ENCODE measurements at places on chromosomes 1 and 21.

DNA sequence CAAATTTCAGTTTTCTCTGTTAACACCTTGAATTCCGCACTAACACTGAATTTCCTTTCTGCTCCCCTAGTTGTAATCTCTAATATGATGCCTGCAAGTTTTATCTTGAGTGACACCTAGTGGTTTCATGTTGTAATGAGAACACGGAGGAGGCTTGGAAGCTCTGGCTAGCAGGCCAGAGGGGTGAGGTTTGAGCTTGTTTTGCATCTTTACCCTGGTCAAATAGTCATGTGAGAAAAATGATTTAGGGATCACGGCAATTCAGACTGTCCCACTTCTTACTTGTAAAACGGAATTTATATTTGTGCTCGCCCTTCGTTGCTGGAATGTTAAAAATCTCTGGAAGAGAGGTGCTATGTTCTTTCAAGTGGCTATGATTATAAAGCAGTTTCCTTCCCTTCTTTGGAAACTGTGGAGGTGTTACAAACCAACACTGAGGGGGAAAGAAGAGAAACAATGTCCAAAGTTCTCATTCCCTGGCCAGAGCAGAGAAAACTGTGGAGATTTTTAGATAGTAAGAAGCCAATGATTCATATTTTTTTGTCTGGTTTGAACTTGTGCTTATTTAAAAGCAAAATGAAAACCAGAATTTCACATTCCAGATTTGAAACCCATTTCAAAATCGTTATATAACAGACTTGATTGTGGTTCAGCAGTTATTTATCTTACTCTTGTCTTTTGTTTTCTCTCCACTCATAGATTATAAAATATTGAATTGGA, 5.3 kb upstream of the MROH9 start:
- peak; percentile 73 for DNase-seq

DNA sequence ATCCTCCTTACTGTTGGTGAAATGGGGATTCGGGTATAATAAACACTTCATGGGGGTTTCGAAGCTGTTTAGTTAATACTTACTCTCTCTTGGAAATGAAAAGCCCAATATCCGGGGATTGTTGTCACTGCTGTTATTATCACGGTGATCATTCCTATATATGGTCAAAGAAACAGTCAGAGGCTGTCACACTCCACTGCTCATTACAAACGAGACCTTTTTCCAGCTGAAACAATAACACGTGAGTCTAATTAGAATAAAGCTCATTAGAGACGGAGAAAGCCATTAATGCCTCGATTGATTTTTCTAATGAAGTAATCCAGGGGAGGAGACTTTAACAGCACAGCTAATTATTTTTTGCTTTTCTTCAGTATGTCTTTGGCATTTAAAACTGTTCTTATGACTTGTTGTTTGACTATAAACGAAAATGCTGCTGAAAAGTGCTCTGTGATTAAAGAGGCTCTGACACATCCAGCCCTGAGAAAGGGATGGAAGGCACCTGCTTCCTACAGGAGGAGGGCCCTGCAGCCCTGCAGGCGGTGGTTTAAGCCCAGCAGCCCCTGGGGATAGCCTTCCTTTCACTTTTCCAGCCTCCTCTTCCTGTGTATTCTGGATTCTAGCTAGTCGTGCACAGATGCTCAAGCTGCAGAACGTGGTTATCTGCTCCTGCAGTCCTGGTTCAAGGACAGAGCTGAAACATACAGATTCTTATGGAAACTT, 143.6 kb downstream of the EDEM3 start:
- DNase-seq: no peak

DNA sequence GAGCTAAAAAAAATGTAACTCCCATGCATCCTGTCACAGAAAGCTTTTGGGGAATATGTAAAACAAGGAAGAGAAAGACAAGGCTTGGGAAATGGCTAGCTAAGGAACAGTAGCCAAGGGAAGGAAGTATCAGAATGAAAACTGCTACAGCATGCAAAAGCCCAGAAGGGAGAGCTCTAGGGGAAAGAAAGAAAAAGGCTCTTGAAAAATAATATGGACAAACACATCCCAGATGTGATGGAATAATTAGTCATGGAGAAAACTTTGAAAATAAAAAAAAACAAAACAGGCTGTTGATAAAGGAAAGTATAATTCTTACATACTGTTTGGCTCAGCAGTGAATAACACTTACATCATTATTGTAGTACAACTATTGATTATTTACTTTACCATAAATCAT, 47.9 kb upstream of the VCAM1 start:
- DNase-seq: no peak

DNA sequence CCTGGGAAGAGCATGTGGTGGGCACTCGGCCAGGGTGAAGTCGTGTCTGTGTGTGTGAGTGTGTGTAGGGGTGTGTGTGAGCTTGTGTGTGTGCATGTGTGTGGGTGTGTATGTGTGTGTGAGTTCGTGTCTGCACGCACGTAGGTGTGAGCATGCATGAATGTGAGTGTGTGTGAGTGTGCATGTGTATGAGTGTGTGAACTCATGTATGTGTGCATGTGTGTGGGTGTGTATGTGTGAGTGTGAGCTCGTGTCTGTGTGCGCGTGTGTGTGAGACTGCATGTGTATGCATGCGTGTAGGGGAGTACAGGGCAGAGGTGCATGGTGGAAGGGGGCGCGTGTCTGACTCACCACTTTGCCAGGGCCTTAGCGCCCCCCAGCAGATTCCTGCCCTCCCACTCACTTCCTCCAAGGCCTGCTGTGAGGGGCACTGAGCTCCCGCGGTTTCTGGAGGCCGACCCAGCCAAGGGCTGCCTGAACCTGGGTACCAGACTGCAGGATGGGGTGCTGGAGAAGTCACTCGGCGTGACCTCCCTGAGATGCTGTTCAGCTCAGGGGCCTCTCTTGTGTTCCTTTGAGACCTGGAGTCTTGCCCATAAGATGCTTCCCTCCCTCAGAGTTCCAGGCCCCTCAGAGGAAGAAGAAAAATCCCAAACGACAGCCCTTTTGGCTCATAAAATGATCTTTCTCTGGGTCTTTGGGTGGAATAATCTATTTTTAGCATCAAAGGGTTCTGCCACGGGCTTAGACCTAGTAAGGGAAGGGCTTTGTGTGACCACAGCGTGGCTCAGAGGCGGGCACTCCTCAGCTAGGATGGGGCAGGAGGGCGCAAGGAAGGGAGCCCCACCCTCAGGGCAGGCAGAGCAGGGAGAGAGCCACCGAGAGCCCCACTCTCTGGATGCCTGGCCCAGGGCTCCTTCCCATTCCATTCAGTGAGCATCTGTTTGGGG, 41.1 kb upstream of the RUNX3 start:
- no peak for DNase-seq

- DNase-seq: peak; percentile 3
Measured at GRCh38 chr21:30058928-30059327, 107.7 kb downstream of the CLDN17 start.

- peak; percentile 30 for DNase-seq
Measured at GRCh38 chr21:34836103-34836932, 167.5 kb downstream of the CLIC6 start.

DNA sequence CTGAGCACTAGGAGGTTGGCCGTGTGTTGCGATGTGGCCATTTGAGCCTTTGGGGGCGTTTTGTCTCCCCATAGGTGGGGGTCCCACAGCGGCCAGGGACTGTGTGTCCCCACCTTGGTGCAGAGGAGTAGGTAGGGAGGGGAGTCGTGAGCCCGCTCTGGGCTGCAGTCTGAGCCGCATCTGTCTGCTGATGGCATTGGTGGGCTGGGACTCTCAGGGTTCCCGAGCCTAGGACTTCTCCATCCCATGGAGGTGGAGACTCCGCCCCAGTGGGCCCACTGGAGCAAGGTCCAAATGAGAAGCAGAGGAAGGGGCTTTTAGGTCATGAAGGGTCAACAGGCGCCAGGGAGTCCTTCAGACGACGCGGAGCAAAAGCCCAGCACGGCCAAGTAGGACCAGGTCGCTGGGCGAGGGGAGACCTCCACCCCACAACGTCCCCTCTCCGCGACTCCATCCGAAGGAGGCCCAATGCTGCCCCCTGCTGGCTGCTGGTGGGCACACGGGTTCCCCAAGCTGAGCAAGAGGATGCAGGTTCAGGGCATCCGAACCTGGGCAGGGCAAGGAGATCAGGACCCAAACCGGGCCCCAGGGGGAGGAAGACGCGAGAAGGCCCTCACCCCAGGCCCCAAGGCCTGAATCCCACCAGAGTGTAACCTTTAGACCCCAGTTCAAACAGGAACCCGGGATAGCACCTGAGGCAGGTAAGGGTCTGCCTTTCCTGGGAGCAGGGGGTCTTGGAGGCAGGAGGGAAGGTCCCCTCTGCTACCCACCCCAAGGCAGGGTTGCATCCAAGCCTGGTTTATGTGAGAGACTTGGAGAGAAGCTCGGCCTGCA, 14.9 kb downstream of the TTC34 start:
- peak; percentile 69 for DNase-seq

- peak; percentile 20 for DNase-seq
Measured at GRCh38 chr1:197021716-197022115, 44.4 kb downstream of the CFHR5 start.

DNA sequence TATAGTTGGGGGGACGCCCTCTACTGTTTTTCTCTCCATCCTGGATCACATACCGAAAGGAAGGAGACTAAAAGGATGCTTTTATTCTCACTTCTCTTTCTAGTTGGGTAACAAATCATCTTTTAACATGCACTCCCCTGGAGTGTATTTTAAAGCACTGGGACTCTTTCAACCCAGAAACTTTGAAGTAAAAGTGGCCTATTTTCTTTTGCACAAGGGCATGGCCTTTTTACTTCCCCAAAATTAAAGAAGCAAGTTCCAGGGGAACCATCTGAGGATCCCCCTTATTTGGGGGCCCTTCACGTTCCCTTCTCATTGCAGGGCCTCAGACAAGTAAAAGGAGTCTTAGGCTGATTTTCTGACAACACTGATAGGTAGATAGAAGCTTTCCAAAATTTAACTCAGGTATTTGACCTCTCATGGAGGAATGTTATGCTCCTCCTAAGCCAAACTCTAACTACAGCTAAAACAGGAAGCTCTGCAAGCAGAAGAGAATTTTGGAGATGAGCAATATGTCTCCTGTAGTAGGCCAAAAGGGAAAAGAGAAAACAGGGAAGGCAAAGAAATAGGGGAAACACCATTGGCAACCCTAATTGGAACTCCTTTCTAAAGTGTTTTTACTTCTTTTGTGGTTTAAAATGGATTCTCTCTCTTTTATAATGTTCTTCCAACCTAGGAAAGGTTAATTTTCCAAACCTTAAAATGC, 8.9 kb upstream of the CD46 start:
- DNase-seq: no peak

DNA sequence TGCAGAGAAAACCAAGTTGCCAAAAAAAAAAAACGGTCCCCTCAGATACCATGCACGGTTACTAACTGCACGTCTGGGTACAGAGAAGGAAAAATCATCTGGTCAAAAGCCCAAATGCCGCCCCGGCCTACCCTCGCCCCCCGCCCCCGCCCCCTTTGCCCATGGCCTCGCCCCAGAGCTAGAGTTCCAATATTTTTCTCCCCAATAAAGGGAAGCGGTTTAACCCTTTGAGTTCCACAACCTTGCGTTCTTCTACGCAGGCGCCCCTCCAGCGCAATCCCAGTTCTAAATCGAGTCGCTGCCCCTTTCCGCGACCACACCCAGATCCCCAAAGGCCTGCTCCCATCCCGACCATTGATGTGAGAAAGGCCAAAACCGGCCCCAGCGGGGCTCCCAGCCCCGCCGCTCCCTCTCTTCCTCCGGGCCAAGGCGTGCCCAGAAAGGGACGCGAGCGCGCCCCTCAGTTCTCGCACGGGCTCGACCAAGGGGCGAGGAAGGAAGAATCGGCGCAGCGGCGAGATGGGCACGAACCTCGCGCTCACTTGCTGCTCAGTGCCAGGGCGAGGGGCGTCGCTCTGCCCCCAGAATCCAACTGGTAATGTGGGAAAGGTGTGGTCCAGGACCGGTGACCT, 797 bp downstream of the WDR47 start:
- DNase-seq: peak; percentile 74

DNA sequence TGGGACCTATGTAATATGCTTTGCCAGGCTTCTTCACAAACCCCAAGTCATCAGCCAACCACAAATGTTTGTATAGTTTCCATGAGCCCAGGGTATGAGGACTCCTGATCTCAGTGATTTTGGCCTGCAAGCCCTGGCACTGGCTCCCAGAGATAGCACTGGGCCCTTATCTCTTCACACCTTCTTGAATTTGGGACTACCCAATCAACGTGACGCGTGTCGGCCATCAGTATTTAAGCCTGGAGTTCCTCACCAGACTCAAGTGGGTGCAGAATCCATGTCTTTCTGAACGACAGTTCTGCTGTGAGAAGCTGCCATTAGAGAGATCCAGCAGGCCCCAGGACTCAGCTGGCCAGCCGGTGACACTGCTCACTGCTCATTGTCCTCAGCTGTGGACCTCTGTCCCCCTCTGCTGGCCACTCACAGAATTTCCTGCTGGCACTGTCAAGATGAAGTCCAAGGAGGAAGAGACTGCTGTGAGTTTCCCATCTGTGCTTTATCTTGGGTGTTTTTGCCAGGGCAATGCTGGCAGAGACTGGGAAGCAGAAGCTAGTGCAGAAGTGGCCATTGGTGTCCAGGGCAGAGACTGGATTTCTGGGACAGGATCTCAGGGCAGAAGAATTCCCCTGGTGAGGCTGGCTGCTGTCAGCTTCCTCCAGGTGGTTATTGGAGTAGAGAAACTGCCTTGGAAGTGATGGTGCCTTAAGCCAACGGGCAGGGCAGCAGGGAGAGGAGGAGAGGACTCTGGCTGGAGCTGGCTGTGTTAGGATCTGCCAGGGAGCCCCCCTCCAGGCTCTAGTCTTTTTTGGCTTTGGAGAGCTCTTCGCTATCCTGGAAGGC, 28.4 kb downstream of the TMCC2 start:
- DNase-seq: peak; percentile 96

DNA sequence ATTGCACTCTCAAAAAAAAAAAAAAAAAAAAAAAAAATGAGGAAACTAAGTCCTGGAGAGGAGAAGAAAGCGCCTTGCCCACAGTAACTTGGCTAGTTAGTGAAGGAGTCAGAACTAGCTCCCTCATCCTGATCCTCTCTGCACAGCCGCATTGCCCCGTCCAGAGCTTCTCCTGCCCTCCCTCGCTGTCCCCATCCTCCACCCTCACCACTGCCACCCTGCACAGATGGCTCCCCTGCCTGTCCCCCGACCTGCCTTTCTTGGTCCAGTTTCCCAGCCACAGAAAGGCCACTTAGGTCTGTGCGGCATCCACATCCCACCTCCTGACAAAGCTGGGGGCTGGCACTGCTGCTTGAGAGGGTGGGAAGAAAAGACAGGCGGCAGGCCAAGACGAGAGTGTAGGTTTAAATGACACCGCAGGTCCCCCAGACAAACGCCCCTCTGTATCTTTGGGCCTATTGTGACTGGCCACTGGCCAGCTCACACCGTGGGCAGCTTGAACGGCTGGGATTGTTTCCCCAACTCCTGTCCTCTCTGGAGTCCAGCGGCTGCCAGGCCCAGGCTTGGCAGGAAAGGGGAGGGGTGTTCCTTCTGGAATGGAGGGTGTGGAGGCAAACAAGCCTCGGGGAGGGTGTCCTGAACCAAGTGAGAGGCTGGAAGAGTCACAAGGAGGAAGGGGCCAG, 20.2 kb downstream of the NCMAP start:
- DNase-seq: no peak

Data from hematopoietic multipotent progenitor cell treated with erythropoietin and hydrocortisone succinate and interleukin-3 and kit ligand, for 4 days (in vitro differentiated cells).